ENCODE measurements at places on chromosomes 4 and X. TPM values are rescaled to one million over a fixed set of nuclear protein-coding genes. Genes with fewer than 3 reads are reported as not detected.

DNA sequence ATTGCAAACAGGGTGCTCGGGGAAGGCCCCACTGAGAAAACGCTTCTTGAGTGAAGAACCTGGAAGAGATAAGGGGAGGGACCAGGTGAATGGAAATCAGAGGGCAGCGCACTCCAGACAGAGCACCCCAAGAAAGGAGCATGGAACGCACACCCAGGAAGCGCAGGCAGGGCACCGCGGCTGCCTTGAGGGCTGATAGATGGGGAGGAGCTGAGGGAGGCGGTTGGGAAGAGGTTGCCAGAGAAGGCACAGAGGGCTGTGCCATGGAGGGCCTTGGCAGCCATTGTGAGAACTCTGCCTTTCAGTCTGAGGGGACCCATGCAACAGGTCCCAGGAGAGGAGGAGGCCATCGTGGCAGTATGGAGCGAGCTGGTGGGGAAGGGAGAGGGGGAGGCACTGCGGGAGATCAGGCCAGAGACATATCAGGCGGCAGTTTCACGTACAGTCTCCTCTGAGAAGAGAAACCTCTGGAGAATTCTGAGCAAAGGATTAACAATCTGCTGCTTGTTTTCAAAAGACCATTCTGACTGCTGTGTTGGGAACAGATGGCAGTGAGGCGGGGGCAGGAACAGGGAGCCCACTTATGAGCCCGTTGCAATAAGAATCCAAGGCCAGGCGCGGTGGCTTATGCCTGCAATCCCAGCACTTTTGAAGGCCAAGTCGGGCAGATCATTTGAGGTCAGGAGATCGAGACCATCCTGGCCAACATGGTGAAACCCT lies 83.7 kb downstream of the PCYT1B start:
- DNase-seq: no peak

- no peak for DNase-seq
Measured at GRCh38 chr4:53541577-53542206, 49.6 kb downstream of the LNX1 start.

GRCh38 chr4:158810487-158811215 lies 41.8 kb downstream of the FNIP2 start:
- no peak for DNase-seq

DNA sequence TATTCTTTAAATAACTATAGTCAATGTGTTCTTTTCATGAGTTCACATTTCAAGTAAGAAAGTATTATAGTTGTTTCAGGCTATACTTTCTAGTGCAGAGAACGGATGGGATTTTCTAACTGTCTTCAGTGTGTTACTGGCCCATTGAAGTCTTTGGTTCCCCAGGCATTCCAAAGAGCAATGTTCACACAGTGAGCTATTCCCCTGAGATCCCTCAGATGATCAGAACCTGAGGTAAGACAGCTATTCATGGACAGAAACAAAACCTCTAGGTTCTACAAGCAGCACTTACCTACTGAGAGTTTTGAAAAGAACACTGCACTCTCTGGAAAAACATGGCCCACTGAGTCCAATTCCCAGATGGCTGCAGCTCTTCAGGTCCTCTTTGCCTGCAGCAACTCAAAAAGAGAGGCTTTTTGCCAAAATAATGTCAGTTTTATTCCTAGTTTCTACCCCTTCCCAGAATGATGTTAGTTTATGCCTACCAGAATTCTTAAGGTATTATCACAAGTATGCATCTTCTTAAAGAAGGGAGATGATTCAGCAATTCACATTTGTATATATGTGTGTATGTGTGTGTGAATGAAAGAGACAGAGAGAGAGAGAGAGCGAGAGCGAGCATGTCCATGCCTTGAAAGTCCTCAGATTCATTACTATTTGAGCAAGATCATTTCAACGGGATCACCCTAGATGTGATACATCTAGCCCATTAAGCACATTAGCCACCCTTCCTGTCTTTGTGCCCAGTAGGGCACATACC lies 146.1 kb downstream of the PDHA2 start:
- DNase-seq: no peak

- no peak for DNase-seq
Measured at GRCh38 chr4:171202908-171203307, 610.3 kb upstream of the GALNTL6 start.

DNA sequence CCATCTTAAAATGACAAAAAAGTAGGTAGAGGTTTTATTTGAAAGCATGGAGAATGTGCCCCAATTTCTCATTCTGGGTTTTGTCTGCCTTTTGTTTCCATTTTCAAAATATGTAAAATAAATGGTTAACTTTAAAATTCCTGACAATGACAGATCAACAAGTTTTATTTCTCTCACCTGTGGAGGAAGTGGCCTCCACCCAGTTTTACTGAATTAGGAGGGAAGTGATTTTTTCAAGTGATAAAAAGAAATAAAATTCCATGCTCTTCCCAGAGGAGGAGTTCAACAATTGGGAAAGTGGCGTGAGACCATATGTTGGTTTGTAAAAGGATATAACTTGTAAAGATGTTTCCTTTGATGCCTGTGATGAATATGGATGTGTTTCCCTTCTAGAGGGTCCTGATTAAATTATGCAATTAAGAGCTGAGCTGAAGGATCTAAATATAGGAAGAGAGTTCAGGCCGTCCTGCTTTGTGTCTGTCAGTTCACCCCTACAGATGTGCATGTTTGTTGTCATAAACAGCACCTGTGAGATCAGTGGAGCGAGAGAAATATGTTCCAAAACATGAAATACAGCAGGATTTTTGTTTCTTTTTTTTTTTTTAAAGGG lies 19.5 kb downstream of the SMAD1 start:
- DNase-seq: no peak

Gene GAGE12E
- not detected for total RNA-seq

Gene TEX11
- 0.24 TPM for total RNA-seq

Gene GABRQ
- total RNA-seq: 3.8 TPM

Gene FAM241A
- total RNA-seq: 0.13 TPM

Gene TMSB15A
- total RNA-seq: 66.4 TPM

Gene PCDH7
- total RNA-seq: 18.0 TPM

All from H9 (cell line).